ENCODE measurements at places on chromosomes 13 and 19.

- DNase-seq, result no peak
Observed at GRCh38 chr13:21458451-21458812, 671 bp downstream of the ZDHHC20 start.

GRCh38 chr13:50085063-50085462 is 69.8 kb downstream of the KCNRG start:
- no peak for DNase-seq

DNA sequence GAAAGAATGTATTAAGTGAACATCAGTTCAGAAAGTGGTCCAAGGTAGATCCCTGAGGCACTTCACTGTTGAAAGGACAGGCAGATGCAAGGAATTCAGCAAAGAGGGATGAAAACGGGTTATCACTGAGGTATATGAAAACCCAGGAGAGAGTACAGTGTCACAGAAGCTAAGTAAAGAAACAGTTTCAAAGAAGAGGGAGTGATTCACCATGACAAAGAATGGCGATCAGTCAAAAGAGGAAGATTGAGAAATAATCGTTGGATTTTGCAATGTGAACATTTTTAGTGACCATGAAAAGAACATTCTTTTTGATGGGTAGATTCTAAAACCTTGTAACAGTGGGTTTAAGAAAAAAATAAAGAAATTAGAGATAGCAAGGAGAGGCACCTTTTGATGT is 99.3 kb downstream of the EPSTI1 start:
- no peak for DNase-seq

GRCh38 chr13:77430377-77430951 is 103.6 kb upstream of the MYCBP2 start:
- DNase-seq, result no peak

GRCh38 chr13:42076309-42076713 is 27.9 kb downstream of the DGKH start:
- no peak for DNase-seq

GRCh38 chr13:31314961-31315360 is 115.2 kb downstream of the B3GLCT start:
- DNase-seq, result no peak

GRCh38 chr13:73683746-73684145 is 450.5 kb downstream of the KLF12 start:
- no peak for DNase-seq

- no peak for DNase-seq
Observed at GRCh38 chr19:39543477-39543857, 3.5 kb upstream of the EID2 start.

DNA sequence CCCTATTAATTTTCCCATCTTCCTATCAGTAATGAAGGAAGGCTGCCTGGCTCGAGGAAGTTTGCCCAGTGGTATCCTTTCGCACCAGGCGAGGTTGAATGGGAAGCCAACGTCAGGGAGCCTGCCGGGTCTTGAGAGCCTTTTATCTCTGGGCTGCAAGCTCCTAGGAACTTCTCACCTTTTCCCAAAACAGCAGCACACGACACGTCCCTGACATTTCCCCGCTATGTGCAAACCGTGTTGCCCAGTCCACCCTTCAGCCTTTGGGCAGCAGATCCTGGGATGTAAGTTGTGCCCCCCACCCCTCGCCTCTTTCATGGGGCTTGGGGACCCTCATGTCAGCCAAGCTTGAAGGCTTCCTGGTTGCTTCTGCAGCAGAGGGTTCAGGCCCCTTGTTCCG is 179.1 kb downstream of the ZNF536 start:
- no peak for DNase-seq

- no peak for DNase-seq
Observed at GRCh38 chr13:76720821-76721220, 165.4 kb downstream of the KCTD12 start.

DNA sequence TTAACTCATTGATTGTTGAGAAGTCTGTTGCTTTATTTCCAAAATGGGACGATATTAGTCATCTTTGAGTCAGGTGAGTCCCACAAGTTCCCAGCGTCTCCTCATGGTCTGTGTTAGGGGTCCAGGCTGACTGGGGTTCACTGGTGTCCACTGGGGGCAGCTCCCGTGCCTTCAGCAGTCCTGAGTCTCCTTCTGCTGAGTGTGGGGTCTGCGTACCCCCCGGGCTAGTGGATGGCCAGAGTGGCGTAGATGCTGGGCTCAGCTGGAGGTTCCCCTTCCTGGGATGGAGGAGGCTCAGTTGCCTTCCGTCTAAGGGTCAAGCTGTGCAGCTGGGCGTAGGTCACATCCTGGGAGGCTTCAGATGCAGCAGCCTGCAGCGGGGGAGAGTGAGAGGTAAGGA is 5.9 kb downstream of the LILRB3 start:
- no peak for DNase-seq

DNA sequence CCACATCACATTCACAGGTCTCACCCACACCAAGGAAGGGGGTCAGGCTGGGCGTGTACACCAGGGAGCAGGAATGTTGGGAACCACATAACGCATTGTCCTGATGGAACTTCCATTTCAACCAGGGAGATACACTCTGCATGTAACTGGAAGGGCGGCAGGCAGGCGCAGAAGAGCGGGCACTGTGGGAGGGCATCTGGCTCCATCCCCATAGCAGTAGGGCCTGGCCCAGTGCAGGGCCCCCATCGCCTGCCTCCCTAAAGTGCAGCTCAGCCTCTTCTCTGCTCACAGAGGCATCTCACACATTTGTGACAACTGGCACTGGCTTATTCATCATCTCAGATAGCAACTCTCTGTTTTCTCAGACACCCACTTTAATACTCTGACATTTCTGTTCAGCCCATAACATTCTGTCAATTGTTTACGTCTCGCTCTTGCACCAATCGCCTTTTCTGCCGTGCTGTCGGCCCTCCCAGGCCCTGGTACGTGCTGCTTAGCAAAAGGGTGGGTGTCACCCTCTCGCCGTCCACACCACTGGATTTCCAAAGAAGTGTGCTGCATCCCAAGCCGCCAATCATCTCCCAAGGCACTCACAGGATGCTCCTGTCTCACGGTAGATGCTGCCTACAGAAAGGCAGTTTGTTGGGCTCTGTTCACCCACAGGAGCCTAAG is 353.3 kb upstream of the ZNF507 start:
- no peak for DNase-seq

GRCh38 chr19:15539638-15540037 is 31.3 kb downstream of the CYP4F22 start:
- no peak for DNase-seq

DNA sequence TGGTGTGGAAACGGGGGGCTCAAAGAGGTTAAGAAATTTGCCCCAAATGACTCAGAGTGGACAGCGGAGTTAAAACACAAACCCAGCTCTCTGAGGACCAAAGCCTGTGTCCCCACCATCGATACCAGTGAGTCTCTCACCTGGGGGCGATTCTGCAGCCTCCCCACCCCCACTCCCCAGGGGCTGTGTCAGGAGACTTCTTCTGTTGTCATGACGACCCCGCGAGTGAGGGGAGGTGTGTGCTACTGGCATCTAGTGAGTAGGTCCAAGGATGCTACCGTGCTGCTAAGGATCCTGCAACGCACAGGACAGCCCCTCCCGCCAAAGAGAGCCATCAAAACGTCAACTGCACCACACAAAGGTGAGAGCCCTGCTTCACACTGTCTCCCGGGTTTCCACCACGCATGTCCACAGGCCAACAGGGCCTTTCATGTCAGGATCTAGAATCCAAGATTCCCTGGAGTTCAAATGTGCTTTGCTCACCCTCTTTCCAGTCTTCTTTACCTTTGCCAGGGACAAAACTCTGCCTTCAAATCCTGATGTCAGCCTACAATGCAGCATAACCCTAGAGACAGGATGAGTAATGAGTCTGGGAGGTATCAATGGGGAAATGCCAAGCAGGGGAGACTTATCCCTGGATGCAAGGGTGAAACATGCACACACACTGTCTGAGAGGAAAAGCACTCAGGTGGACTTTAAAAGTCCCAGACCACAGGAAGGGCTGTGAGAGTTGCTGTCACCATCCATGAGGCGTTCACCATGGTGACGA is 3.9 kb downstream of the RANBP3 start:
- no peak for DNase-seq

- no peak for DNase-seq
Observed at GRCh38 chr19:15453091-15453578, 3.4 kb upstream of the WIZ start.

- DNase-seq, result no peak
Observed at GRCh38 chr19:40013991-40014390, 17.1 kb downstream of the ZNF546 start.

GRCh38 chr19:13010038-13010991 is 15.0 kb downstream of the NFIX start:
- DNase-seq, result no peak

GRCh38 chr19:11560404-11561051 is 1.5 kb upstream of the ELOF1 start:
- DNase-seq, result peak; percentile 89

DNA sequence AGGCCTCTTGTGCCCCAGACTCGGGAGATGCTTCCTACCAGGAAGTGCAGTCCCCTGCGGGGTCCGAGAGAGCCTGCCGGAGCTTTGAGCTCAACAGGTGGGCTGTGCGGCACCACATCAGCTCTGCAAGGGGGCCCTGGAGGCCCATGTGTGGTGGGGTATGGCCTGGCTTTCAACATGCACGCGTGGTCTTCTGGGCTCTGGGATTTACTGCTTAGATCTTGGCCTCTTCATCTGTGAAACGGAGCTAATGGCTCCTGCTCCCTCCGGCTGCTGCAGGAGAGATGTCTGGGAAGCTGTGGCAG is 18.0 kb downstream of the NDUFB7 start:
- DNase-seq, result no peak

- no peak for DNase-seq
Observed at GRCh38 chr19:10516671-10517286, 468 bp downstream of the S1PR5 start.

DNA sequence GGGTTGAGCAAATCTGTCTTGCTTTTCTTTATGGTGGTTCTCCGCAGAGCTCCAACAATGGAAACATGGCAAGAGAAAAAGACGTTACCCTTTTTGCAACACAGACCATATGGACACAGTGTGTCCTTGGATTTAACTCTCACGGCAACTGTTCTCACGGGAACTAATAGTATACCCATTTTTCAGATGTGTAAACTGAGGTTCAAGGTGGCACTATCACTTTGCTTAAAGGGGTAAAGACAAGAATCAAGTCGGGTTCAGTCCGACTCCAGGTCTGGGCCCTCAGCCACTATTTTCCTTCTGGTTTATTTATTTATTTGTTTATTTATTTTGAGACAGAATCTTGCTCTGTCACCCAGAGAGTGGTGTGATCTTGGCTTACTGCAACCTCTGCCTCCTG is 176.0 kb downstream of the CACNA1A start:
- DNase-seq, result no peak

DNA sequence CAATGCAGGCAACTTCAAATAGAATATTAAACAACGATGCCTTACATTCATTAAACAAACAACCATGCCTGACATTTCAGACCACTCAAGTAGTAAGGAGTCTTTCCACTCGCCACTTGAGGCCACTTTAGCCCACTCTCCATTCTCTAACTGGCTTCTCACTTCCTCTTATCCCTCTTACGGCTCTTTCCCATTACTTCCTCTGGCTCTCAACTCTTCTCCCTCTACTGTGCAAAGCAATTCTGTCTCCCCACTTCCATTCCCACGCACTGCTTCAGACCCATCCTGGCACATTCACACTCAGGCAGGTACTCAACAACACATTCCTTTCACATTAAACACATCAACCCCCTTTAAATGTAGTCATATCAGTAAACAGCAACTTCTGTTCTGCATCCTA is 229.8 kb upstream of the IPO5 start:
- DNase-seq, result no peak

DNA sequence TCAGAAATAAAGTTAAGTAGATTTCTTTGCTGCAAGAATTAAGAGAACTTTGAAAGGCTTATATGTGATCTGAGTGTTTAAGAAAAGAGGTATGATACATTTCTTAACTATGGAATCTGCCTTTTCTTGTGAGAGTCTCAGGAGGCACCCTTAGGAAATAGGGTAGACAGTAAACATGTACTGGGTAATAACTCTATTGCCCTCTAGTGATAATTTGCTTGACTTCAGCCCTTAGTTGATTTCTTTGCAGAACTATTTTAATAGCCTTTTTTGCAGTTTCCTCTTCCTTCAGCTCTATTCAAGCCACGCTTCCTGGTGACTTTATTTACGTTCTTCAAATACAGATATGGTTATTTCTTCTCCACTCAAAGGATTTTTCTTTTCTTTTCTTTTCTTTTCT is 37.0 kb upstream of the CCNA1 start:
- DNase-seq, result no peak

DNA sequence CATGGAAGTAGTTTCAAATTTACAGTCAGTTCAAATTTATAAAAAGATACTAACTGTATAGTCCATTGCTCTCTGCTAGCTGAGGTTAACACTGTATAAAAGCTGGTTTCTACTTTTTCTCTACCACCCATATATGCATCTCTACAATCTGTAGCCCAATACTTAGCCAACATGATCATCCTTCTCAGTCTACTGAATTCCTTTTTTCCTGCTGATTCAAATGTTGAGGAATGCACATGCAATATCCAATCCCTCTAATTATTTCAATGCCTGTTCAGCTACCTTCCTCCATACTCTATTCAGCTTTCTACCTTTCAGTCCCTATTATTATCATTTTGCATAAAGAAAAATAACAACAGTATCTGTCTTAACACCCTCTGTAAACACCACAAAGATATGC is 15.6 kb downstream of the KPNA3 start:
- no peak for DNase-seq

GRCh38 chr19:34574704-34575103 is 93.1 kb downstream of the WTIP start:
- no peak for DNase-seq

GRCh38 chr19:4504297-4504701 is 14.0 kb downstream of the PLIN4 start:
- DNase-seq, result no peak

- DNase-seq, result no peak
Observed at GRCh38 chr13:40422588-40423235, 243.7 kb downstream of the FOXO1 start.

DNA sequence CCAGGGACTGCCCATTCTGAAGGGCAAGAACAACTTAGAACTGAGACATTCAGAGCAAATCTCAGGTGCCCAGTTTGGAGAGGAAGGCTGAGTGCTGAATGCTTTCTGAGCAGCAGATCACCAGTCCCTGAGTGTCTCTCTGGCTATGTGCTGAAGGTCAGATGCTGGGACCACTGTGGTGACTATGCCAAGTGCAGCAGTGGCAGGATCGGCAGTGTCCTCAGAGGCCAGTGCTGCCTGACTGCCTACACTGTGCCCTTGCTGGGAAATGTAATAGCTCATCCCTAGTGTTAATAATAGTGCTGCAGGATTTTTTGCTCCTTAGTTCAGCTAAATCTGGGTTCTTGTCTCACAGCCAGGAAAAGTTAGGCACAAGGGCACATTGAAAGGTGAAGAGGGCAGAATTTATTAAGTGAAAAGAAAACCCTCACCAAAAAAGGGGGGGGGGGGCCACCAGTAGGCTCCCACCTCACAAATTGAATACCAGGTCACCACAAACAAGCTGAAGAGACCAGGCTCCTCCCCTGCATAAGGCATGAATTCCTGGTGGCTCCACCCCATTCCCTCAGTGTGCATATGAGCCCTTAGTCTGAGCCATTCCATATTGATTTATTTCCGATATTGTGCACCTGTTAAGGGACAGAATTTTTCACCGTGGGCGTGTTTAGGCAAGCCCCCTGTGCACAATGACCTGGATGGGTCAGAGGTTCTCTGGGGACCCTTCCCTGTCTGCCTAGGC is 18.5 kb downstream of the RFXAP start:
- no peak for DNase-seq
